Brain (organoid and tissue), 16 donors: ENCODE measurements at places on chromosomes 12 and 14.

- no peak for DNase-seq
Observed at GRCh38 chr14:35456261-35456660, 51.7 kb upstream of the NFKBIA start.

DNA sequence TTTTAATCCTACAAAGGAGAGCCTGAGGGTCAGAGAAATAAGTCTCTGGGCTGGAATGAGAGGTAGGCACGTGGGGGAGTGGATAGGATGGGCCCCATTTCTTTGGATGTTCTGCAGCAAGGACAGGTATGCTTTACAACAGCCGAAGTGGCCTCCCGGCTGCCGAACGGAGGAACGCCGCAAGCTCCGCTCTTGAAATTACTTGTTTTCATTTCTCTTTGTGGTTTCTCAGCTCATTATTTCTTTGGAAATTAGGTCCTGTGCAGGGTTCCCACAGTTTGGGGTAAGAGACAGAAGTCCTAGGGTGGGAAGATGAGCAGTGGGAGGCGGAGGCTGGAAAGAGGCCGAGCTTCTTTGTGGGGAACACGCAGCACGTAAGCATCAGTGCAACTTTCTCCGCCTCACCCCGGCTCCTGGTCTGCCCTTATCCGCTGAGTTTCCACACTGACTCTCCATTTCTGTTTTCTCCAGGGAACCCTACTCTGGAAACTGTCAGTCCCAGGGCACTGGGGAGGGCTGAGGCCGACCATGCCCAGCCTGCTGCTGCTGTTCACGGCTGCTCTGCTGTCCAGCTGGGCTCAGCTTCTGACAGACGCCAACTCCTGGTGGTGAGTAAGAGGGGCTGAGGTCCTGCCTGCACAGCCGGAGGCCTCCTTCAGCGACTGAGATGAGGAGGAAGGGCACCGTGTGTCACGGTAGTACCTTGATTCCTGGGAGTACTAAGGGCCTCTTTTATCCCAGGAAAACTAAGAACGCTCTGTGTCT is 2.0 kb downstream of the WNT5B start:
- DNase-seq = no peak

DNA sequence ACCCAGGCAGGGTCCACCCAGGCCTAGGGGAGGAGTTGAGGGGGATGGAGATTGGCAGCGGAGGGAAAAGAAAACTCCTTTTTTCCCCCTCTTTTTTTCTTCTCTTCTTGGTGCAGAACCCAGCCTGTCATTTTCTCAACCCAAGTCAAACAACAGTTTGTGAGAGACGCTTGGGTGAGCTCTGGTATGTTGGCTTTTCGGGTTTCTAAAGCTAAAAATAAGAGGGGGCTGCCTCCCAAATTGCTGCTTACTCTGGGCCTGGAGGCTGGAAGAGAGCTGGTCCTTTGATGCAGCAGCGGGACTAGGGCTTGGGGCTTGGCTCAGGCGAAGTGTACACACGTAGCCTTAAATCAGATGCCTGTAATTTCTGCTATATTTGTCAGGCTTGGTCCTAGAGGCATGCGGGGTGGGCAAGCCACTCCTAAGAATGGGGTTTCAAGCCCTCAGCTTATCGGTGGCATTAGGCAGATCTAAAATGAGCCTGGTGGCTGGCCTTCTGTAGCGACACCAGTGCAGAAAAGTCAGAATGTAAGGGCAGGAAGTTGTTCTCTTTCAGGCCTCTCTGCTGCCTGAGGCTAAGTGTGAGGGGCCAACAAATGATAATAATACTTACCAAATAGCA is 816 bp upstream of the SLC8A3 start:
- DNase-seq = no peak

- no peak for DNase-seq
Observed at GRCh38 chr12:62717643-62718042, 217.3 kb downstream of the PPM1H start.

- no peak for DNase-seq
Observed at GRCh38 chr12:125049093-125049458, 16.2 kb upstream of the AACS start.

DNA sequence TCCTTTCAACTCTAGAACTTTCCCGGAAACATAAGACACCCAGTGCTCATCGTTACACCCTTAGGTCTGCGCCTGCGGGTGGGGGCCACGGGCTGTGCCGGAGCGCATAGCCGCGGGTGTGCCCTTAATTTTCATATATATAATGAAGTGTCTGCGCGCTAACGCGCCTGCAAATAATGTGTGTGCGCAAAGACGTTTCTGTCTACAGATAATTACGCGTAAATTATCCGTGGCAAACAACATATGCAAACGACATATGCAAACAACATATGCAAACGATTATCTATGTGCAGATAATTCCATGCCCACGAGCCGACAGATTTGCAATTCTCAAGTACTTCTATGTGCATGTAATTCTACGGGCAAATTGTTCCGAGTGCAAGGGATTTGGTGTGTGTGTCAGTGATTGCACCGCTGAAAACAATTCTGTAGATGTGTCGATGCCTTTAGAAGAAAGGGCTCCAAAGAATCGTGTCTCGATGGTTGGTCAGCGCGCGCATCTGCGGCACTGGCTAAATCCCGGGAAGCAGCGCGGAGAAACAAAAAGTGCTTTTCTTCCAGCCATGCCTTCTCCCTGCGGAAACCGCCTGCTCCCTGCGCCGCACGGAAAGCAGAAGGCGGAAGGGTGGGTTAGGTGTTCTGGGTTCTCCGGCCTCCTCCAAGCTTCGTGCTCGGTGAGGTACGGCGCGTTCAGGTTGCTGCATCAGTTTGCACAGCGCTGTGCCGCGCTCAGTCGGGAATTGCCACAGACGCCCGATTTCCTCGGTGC is 34.5 kb upstream of the TBX5 start:
- peak; percentile 42 for DNase-seq

GRCh38 chr14:86779416-86779815 is 1213.6 kb downstream of the GALC start:
- no peak for DNase-seq

- DNase-seq = no peak
Observed at GRCh38 chr12:40464121-40464520, 228.1 kb upstream of the CNTN1 start.

GRCh38 chr14:38646391-38646790 is 390.5 kb upstream of the CLEC14A start:
- DNase-seq = no peak

DNA sequence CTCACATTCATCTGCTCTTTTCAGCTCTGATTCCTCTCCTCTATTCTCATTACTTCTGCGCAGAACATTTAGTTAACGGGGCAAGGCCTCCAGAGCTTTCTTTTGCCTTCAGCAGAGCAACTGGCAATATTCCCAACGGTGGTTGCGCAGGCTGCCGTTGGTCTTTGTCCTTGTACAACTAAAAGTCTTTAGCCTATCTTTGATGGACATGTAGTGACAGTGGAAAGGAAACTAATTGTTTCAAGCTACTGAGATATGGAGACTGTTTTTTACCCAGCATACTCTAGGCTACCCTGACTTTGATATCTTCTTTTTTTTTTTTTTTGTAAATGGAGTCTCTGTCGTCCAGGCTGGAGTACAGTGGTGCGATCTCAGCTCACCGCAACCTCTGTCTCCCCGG is 12.6 kb downstream of the R3HDM2 start:
- DNase-seq = peak; percentile 14

DNA sequence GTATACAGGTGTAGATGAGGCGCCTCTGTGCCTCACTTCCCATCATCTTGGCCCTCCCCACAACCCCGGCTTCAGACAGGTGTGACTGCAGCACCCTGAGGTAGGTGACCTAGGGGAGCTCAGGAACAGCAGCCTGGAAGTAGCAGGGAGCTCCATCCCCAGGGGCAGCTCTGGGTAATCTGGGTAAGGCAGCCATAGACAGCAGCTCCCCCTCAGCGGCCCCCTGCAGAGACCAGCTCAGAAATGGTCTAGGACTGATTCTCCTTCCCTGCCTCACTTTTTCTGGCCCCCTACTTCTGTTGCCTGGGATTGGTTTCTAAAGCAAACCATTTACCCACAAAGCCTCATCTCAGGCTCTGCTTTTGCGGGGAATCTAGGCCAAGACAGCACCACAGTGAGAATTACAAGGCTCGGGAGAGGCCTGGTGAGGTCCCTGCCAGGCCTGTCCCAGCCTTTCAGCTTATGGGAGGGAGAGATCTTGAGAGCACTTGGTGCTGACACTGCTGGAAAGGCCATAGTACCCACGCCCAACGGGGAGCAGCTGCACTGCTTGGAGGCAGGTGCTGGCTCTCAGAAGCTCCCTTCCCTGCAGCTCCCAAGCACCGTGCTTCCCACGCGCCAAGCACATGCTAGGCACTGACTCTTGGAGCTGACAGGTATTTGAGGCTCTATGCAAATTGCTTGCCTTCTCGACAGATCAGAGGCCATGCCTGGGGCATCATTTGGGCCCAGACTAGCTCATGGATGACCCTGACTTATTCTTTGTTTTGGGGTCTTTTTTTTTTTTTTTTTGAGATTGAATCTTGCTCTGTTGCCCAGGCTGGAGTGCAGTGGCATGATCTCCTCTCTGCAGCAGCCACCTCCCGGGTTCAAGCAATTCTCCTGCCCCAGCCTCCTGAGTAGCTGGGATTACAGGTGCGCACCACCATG is 45.1 kb upstream of the TRAF3 start:
- no peak for DNase-seq

DNA sequence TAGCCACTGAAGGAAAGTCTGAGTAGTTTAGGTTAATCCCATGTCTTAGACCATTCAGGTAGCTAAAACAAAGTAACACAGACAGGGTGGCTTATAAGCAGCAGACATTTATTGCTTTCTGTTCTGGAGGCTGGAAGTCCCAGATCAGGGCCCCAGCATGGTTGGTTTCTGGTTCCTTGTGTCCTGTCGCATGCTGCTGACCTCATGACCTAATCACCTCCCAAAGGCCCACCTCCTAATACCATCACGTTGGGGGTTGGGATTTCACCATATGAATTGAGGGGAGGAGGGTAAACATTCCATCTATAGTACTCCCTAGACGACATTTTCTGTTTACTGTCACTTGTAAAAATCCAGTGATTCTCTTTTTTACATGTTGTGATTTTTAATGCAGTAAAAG is 148.6 kb downstream of the FBXL14 start:
- DNase-seq = no peak

GRCh38 chr12:56723889-56724700 is 1.0 kb downstream of the NACA start:
- DNase-seq = peak; percentile 15

DNA sequence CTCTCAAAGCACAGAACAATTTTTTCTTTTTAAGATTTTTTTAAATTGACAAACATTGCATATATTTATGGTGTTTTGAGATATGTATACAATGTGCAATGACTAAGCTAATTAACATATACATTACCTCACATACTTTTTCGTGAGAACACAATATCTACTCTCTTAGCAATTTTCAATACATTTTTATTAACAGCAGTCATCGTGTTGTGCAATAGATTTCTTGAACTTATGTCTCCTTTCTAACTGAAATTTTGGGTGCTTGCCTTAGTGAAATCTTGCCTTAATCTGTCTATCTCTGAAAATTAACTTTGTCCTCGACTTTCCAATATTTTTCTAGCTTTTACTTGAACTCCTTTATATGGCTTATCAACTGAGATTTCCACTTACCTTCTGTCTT is 6.8 kb downstream of the OR10A7 start:
- DNase-seq = no peak

DNA sequence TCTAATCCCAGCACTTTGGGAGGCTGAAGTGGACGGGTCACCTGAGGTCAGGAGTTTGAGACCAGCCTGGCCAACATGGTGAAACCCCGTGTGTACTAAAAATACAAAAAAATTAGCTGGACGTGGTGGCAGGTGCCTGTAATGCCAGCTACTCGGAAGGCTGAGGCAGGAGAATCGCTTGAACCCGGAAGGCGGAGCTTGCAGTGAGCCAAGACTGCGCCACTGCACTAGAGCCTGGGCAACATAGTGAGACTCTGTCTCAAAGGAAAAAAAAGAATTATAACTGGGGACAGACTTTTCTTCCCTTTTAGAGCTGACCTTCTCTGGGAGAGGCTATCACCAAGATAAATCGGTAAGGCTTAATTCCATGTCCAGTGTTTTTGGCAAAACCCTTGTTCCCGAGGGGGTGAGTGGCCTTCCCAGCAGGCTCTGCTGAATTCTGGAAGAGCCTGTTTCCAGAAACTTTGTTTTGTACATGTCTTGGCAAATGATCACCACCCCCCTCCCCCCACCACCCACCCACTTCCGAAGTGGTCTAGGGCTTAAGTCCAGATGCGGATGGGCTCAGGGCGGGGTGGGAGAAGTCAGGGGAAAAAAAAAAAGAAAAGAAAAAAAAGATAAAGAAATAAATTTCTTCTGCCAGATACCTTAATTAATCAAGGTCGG is 32.3 kb upstream of the DEGS2 start:
- no peak for DNase-seq

- no peak for DNase-seq
Observed at GRCh38 chr12:81221681-81222080, 143.8 kb downstream of the ACSS3 start.
